ENCODE measurements at places on chromosomes 16 and 17.

GRCh38 chr16:80623376-80623775 is 82.6 kb downstream of the DYNLRB2 start:
- no peak for DNase-seq

DNA sequence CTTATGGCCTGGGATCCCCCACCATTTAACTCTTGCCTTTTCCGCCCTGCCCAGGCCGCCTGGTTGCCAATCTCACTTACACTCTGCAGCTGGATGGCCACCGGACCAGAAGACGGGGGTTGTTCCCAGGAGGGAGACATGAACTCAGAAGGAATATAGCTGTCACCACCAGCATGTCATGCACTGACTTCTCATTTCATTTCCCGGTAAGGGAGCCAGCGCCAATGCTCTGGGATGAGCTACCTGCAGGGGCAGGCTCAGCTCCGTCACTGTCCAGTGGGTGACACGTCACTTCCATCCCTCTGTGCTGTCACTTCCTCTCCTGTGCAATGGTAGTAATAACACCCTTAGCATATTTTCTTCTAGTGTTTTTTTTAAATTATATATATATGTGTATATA is 26.7 kb downstream of the ITGAL start:
- DNase-seq = no peak

GRCh38 chr17:78496311-78496710 is 80.9 kb downstream of the DNAH17 start:
- DNase-seq = no peak

DNA sequence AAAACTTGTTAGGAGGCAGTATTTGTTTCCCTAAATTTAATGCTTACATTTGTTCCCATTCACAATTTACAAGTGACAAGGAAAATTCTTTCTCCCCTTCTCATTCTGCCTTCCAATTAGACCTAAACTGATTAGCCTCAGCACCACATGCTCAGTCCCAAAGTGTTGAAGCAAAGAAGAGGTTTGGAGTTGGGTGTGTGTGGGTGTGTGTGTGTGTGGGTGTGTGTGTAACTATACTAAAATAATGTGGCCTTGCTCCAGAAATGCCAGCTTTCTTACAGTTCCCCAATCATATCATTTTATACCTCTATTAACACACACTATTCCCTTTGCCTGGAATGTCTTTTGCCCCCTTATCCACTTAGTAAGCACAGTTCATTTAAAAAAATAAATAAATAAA is 6.9 kb upstream of the UTP6 start:
- DNase-seq = no peak

DNA sequence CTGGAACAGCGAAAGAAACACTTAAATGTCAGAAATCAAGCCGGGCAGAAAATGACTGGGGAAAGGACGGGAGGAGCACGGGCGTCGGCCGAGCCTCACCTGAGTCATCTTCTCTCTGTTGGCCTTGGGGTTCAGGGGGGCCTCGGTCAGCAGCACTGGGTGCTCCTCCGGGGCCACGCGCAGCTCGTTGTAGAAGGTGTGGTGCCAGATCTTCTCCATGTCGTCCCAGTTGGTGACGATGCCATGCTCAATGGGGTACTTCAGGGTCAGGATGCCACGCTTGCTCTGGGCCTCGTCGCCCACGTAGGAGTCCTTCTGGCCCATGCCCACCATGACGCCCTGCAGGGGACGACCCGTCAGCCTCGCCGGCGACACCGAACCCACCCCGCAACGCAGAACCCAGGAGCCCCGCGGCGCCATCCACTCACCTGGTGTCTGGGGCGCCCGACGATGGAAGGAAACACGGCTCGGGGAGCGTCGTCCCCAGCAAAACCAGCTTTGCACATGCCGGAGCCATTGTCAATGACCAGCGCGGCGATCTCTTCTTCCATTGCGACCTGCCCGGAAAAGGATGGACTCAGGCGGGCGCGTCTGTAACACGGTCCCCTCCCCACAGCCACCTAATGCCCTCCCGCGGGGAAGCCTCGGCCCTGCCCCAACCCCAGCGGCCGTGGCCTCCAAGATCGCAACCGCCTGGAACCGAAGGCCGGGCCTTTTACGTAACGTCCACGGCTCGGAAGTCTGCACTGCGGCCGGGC is 616 bp downstream of the ACTG1 start:
- DNase-seq = peak; percentile 50

GRCh38 chr17:55448681-55449080 is 27.0 kb upstream of the MMD start:
- DNase-seq = no peak

GRCh38 chr16:68378436-68379415 is 67.9 kb downstream of the PRMT7 start:
- DNase-seq = no peak

- peak; percentile 22 for DNase-seq
Measured at GRCh38 chr16:67258161-67258835, 9.5 kb downstream of the SLC9A5 start.
